ENCODE measurements at places on chromosomes 13 and 19. TPM values are rescaled to one million over a fixed set of nuclear protein-coding genes. Genes with fewer than 3 reads are reported as not detected.

Gene ZNF211
- total RNA-seq: 8.9 TPM

GRCh38 chr13:70162141-70162540 lies 53.9 kb upstream of the KLHL1 start:
- no peak for DNase-seq

- no peak for DNase-seq
These were observed 27.6 kb downstream of the SCEL start for GRCh38 chr13:77563111-77563510.

DNA sequence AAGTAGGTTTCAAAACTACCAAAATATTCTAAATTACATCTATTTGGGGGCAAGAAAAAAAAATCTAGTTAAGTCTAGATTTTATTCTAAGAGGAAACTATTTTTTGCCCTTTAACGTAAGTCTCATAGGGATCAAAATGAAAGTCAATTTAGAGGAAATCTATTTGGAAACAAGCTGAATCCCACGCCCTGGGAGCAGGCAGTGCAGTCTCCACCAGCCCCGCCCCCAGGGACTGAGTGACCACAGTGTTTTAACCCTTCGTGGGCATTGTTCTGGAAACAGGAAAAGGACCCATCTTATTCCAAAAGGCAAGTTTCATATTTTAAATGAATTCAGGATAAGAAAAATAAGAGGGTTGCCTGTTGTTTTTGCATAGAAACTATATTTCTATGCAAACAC lies 209.7 kb downstream of the SPRY2 start:
- peak; percentile 83 for DNase-seq

- no peak for DNase-seq
These were observed 94.7 kb downstream of the ZDHHC20 start for GRCh38 chr13:21364357-21364756.

Gene SMARCA4
- 65.0 TPM for total RNA-seq

Gene CIC
- total RNA-seq: 103 TPM

DNA sequence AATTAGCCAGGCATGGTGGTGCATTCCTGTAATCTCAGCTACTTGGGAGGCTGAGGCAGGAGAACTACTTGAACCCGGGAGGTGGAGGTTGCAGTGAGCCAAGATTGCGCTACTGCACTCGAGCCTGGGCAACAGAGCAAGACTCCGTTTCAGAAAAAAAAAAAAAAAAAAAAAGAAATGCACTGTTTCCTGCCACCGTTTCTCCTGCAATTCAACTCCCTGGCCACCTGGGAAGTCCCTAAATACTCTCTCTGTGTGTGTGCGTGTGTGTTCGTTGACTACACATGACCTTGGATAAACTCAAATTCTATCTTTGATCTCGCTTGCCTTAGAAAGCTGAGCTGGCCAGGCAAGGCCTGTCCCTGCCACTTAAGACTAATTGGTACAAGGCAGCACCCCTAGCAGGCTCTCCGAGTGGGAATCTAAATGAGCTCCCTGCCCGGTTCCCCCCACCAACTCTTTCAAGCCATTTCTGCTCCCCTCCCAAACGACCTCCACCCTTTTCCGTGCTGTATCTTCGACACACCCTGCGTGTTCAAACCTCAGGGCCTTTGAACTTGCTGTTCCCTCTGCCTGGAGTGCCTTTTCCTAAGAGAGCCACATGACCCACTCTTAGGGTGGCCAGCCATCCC lies 5.2 kb upstream of the BCAT2 start:
- DNase-seq: no peak

Gene ZNF415
- total RNA-seq: 10.3 TPM

Gene CGB2
- not detected for total RNA-seq

Gene ANKLE1
- 1.0 TPM for total RNA-seq

DNA sequence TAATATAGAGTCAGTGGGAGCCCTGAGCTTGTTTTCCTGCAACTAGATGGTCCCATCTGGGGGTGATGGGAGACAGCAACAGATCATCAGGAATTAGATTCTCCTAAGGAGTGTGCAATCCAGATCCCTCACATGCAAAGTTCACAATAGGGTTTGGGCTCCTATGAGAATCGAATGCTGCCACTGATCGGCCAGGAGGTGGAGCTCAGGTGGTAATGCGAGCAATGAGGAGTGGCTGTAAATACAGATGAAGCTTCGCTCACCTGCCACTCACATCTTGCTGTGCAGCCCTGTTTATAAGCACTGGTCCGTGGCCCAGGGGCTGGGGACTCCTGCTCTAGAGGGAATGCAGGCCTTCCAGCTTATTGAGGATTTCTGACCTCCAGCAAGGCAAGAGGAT lies 5.7 kb downstream of the ZNF558 start:
- DNase-seq: no peak

Gene TPP2
- 36.9 TPM for total RNA-seq

Gene SIGLEC9
- 10.4 TPM for total RNA-seq

DNA sequence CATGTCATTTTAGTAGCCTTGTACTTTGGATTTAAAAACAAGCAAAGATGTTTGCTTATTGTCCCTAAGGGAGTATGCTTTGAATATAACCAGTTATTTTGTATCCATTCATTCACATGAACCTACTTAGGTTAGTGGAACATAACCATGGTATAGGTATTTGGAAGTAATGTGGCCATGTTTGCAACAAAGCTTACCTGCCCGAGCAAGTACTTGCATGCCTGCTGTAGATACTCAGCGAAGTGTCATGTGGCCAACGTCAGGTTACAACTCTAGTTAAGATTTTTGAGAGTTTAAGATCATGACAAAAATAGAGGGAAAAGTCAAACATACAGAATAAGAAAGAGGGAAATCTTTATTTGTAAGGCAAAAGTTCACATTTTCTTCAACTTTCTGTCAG lies 57.2 kb downstream of the COG6 start:
- DNase-seq: no peak

Gene NBEA
- total RNA-seq: 14.0 TPM

GRCh38 chr19:1264801-1265614 lies 4.1 kb upstream of the CIRBP start:
- peak; percentile 87 for DNase-seq

Gene TTC9B
- not detected for total RNA-seq

Gene PCDH17
- 13.2 TPM for total RNA-seq

GRCh38 chr13:19681517-19681916 lies 48.1 kb downstream of the MPHOSPH8 start:
- DNase-seq: no peak

Gene MISP3
- total RNA-seq: 2.2 TPM

DNA sequence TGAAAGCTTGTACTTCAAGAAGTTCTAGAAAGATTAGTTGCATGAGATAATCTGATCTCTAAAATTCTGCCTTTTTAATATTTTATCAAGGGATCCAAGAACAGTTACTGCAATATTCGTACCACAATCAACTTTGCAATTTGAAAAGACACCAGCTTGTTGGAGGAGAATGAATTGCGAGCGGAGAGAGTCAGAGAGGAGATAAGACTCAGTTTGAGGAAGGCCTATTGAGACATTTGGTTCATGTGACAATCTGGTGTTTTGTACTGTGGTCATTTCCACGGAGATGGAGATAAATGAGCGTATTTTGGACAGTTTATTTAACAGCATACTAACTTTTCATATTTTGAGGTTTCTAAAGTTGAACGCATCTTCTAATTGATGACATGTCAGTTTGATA lies 1276.0 kb downstream of the EFNB2 start:
- no peak for DNase-seq

DNA sequence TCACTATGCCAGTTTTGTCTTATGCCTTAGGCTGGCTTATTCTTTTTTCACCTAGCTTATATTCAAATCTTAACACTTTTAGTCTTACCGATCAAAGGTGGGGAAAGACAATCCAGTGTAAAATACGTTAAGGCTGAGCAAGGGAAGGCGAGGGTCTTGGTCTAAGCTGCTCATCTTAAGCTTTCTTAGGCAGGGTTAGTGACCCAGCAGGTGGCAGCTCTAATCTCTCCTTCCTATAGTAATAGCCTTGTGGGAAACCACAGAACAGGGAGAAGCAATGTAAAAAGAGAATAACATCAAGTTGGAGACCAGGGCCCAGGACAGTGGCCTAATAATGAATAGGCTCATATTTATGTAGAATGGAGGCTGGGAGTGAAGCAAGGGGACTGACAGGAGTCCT lies 45.9 kb downstream of the COG3 start:
- DNase-seq: no peak

Gene UNC13A
- total RNA-seq: 2.4 TPM

- no peak for DNase-seq
These were observed 74.4 kb downstream of the FOXO1 start for GRCh38 chr13:40592035-40592434.

Gene IGFL4
- not detected for total RNA-seq

Gene TINCR
- total RNA-seq: 1.1 TPM

- no peak for DNase-seq
These were observed 54.7 kb upstream of the URAD start for GRCh38 chr13:28043224-28043623.

DNA sequence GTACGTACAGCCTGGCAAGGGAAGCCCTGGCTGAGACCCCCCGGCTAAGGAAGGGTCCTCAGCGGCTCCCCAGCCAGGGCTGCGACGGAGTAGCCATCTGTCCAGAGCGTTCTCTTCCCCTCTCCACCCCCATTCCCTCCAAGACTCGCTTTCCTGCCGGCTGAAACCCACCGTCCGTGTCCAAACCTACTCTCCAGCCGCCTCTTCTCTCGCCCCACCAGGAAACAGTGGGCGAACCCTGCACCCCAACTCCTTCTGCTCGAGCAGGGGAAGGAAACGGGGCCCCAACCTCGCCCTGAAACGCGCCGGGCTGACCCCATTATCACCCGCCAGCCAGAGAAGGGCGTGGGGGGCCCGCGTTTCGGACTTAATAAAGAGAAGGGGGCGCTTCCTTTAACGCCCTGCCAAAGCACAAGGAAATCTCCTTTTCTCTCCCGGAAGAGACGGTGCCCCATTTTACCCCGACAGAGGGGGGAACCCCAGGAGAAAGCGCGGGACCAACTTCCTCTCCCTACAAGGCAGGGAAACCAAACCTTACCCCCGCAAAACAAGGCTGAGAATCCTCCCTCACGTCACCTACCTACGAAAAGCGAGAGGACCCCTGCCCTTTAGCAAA lies 2.5 kb downstream of the ZC3H4 start:
- no peak for DNase-seq

Gene PSG2
- total RNA-seq: not detected

GRCh38 chr13:51534041-51534817 lies 50.0 kb upstream of the WDFY2 start:
- DNase-seq: no peak

DNA sequence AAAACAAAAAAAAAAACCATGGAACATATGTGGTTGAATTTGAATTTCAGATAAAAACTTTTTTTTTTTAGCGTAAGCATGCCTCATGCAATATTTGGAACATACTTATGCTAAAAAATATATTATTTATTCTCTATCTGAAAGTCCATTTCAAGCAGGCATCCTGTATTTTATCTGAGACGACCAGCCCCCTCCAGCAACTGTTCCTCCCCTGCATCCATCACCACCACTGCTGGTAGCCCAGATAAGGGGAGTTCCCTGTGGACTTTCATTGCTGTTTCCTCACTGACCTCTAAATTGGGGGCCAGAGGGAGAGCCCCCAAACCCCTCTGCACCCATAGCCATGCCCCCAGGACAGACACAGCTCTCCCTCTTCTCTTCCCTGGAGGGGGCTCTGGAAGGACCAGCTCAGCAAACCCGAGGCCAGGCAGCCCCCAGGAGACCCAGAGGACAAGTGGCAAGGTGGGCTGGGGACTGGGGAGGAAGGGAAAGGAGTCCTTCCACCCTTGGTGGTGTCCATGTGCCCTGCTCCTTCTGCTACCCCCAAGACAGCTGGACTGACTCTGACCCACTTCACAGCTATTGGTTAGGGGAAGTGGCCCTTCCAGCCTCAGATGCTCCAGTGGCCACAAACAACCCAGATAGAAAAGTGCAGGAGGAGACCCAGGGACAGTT lies 6.6 kb upstream of the SIGLEC12 start:
- no peak for DNase-seq

Gene LRRC4B
- total RNA-seq: 12.2 TPM

GRCh38 chr19:51458051-51458645 lies at the start of gene SIGLEC8:
Gene SIGLEC8 (minus strand): TSS chr19:51458454. CDS start chr19:51458387, 67 bp downstream.
- DNase-seq: no peak

Gene ZNF587B
- 15.8 TPM for total RNA-seq

DNA sequence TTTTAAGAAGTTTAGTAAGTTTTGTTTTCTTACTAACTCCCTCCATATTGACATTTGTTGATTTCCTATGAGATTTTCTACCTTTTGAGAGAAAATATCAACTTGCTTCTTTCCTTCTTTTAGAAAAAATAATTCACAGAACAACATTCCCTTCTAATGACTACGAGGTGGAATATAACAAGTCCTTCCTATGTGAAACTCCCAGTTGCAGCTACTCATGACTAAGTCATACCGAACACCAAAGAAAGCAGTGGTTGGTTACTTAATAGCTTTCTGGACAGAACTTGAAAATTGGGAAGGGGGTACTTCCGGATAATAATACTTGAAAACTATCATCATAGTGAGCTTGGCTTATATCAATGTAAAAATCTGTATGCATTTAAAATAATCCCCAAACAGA lies 144.8 kb downstream of the DACH1 start:
- DNase-seq: no peak

Gene RUBCNL
- total RNA-seq: 4.2 TPM

Measured in aorta (tissue), 5 donors.